NCI-H1694 (cell line): ENCODE measurements at places on chromosomes 12 and 14.
A peak's percentile ranks its signal among the peaks of the same experiment; 100 is the strongest.

GRCh38 chr12:52662093-52662917 lies 10.3 kb upstream of the KRT2 start:
- no peak for DNase-seq

- DNase-seq: no peak
These were observed 112.5 kb downstream of the ETV6 start for GRCh38 chr12:11761869-11762567.

DNA sequence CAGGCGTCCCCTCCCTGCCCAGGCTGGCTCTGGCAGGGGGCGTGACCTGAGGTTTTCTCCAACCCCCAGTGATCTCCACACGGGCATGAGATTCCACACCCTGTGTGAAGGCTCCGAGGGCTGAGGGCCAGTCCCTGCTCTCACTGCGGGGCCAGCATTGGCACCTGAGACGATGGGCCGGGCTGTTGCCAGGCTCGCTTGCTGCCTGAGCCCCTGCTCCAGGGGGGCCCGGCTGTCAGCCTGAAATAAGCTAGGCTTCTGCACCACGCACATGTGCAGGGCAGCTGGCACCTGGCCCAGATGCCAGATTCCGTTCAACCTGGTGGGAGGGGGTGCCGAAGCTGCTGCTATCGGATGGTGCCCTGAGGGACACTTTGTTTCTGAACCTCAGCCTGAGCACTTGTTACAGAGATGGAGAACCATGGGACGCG lies 196.5 kb upstream of the PRMT8 start:
- peak; percentile 62 for DNase-seq

- peak; percentile 94 for DNase-seq
These were observed 609.0 kb upstream of the STXBP6 start for GRCh38 chr14:25658988-25659387.

GRCh38 chr14:72164420-72165228 lies 232.4 kb downstream of the RGS6 start:
- no peak for DNase-seq

- DNase-seq: no peak
These were observed 19.3 kb downstream of the PLEKHA5 start for GRCh38 chr12:19148860-19149259.

DNA sequence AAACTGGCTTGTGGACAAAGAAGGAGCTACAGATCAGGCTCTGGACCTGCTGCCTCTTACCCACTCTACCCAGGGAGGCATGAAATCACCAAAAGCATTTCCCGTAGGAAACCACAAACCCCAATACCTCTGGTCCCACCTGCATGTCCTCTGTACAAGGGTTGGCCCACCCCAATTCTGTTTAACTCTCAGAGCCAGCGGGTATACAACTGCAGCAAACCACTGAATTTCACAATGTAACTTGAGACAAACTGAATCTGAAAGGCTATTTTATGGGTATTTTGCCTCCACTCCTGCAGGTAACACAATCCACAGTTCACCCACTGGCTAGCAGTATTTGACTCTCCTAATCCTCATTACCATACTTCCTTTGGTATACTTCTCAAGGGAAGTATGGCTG lies 16.5 kb downstream of the SIX1 start:
- DNase-seq: no peak

- DNase-seq: no peak
These were observed 498 bp downstream of the PIANP start for GRCh38 chr12:6699989-6700645.

- no peak for DNase-seq
These were observed 73.3 kb upstream of the USP44 start for GRCh38 chr12:95624589-95624988.

DNA sequence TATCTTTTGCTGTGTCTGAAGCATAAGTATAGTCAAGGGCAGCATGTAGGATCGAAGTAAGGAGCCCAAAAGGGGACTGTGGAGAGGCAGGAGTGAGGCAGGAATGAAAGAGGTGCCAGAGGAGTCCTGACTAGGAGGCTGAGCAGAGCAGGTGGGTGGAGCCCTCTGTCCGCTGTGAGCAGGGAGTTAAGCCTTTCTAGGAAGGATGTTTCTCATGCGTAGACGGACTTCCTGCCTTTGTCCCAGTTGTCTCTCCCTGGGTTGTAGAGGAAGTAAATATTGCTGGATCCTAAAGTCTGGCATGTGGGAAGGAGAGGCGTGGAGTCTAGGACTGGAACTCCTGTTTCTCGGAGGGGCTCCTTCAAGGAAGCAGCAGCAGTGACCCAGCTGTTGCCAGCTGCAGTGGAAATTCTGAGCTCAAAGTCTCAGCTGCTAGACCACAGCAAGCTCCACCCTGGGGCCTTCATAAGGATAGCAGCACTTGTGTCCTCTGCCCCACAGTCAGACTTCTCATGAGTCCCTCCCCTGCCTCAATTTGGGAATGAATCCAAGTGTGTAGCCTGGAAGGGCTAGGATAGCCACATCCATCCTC lies 44.0 kb downstream of the RBMS2 start:
- DNase-seq: no peak

DNA sequence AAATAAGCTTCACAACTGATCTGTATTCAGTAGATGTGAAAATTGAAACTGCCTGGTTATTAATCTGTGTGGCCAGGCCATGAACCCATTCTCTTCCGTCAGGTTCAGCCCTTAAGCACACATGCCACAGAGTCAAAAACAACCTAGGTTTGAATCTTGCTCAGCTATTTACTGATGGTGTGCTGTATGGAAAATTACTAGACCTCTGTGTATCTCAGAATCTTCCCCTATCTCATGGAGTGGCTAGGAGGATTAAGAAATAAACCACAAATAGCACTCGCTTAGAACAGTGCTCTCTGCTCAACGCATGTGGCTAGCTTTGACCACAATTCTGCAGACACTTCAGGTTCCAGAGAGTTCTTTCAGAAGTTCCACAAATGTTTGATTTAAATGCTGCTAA lies 240.7 kb upstream of the PLEKHG7 start:
- no peak for DNase-seq

GRCh38 chr12:42299392-42300308 lies 26.2 kb downstream of the ZCRB1 start:
- DNase-seq: no peak

DNA sequence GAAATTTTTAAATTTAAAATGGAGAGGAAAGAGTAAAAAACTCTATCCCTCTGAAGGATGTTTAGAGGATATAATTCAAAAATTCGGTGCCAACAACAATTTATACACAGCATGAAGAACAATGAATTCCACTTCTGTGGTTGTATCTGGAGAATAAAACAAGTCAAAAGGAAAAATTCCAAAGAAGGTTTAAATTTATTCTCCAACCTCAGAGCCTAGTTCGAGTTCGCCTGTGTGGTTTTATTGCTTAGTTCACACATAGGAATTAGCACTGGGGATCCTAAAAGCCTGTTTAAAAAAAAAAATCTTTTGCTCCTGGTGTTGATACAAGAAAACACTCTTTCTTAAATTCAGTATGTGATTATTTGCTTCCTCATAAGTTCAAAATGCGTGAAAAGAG lies 79.2 kb downstream of the LLPH start:
- no peak for DNase-seq

GRCh38 chr14:49173765-49174373 lies 412.3 kb downstream of the RPS29 start:
- DNase-seq: peak; percentile 89

GRCh38 chr14:73667854-73668253 lies 23.1 kb downstream of the DNAL1 start:
- no peak for DNase-seq

DNA sequence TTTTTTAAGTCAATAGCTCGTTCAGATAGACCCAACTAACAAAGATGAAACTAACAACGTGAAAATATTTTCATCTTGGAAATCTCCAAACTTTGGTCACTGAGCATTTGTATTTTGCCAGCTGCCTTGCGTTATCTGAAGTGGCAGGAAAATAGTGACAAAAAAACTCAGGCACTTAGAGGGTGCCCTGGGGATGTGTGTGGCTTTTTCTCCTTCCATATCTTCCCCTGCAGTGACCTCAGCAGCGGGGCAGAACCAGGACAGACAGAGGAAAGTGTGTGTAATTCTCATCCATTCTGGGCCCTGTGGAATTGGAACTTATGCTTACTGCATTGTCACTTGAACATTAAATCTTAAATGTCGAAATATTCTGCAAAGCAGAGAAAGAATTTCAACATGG lies 152.0 kb downstream of the BCAT1 start:
- no peak for DNase-seq

DNA sequence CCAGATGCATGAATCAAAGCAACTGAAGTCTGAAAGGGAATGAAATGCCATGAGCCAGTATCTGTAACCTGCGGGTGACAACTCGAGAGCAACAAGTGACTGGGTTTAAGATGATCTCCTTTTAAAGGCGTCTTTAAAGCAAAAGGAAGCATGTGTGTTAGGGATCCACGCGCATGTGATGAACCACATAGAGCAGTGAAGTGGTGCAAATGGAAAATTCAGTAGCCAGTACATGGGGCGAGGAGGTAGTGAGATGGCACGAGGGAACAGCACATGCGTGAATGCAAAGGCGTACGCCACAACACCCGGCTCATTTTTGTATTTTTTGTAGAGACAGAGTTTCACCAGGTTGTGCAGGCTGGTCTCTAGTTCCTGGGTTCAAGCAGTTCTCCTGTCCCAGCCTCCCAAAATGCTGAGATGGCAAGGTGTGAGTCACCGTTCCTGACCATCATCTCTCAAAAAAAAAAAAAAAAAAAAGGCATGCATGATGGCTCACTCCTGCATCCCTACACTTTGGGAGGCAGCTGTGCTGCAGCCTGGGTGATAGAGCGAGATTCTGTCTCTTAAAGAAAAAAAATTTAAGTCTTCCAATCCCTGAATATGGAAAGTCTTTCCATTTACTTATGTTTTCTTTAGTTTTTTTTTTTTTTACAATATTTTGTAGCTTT lies 24.6 kb upstream of the BCL7A start:
- DNase-seq: no peak

DNA sequence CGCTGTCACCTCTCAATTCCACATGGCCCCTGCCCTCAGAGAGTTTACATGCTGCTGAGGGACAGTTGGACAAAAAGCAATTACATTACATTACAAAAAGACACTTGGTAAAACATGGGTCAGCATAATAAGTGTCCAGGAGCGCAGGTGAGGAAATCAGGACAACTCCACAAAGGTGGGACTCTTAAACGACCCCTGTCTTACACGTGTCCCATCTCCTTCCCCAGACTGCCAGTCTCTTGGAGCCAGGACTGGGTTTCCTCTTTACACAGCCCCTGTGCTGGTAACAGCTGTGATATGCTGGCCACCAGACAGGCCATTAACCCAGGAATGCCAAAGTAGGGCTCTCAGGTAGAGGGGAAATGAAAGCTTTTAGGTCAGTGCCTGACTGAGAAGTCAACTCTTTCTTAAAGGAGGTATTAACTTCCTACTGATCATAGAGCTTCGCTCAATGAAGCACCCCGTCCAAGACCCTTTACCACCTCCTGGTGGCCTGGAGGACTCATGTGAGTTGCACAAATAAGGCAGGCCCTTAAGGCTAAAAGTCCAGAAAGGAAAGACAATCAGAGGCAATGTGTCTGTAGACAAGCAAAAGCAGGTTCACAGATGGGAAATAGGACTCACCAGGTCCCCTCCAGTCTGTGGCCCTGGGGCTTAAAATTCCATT lies 55.5 kb downstream of the ANO2 start:
- DNase-seq: no peak

DNA sequence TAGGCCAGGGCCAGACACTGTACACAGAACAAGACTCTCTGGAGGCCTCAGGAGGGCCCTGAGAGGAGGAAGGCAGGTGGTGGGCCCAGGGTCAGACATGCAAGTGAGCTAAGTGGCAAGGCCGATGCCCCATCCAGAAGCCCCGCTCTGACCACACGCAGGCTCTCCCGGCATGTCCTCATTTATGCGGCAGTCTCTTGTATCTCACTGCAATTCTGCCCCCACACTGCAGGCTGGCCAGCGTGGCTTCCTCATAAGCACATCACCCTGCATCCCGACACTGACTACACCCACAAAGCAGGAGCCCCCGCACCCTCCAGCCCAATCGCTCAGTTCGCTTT lies 17.5 kb downstream of the SSH1 start:
- DNase-seq: no peak

DNA sequence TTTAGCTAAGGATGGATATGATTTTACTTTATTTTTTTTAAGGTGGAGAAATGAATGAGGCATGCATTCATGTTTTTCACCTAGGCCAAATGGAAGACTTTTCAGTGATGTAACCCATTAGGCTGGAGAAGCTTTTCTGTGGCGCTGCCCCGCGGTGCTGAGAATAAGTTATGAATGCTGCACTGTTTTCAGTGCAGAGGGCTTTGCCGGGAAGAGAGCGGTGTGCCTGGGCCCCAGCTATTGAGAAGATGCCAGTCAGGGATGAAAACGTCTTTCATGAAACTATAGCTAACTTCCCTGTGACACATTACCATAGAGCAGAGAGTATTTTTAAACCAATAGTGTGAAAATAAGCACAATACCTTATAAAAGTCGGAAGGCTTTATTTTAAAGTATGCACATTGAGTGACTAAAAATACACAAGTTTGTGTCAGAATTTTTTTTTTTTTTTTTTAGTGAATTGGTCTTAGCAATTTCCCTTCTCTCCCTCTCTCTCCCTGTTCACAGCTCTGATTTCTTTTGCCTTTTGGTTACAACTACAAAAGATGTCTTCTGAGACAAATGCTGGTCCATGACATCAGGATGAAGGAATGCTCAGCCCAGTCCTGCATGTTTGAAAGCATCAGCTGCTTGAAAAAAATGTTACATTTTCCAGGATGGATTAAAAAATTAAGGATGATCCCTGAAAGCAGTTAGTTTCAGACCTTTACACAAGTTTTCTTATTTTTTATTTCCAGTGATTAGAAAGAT lies 48.3 kb downstream of the NPAS3 start:
- no peak for DNase-seq

DNA sequence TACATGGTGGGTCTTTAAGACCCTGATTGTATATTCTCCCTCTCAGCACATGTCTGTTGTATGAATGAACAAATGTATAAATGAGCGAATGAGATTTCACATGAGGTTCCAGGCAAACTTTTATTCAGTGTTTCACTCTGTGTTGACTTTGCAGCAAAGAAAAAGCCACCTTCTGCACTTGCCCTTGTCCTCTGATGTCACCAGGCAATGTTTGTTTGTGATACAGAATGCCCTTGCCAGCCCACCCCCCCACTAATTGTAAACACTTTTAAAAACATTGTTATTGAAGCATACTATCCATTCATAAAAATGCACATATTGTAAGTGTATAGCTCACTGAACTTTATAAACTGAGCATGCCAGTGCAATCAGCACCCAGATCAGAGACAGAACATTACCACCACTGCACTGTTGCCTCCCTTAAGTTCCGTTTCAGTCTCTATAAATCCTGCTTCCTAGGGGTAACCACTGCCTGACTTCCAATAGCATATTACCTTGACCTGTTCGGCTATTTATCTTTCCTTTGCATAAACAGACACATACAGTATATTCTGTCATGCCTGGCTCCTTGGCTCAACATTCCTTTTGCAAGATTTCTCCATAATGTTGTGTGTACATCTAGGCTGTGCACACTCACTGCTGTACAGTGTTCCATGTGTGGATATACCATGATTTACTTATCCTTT lies 11.3 kb upstream of the LTA4H start:
- DNase-seq: no peak
